Vagina (tissue), 2 donors: ENCODE measurements at places on chromosomes 1 and 21. TPM values are rescaled to one million over a fixed set of nuclear protein-coding genes. Genes with fewer than 3 reads are reported as not detected.

CELA3B gene
- not detected for total RNA-seq

GRIK1 gene
- total RNA-seq, result 3.2 TPM

PTAFR gene
- 1.2 TPM for total RNA-seq

NES gene
- total RNA-seq, result 16.0 TPM

LHX4 gene
- 0.98 TPM for total RNA-seq

ARTN gene
- 17.4 TPM for total RNA-seq

ANKRD34A gene
- 1.7 TPM for total RNA-seq

TMEM200B gene
- 25.8 TPM for total RNA-seq

PRAMEF4 gene
- total RNA-seq, result not detected

RXRG gene
- total RNA-seq, result not detected

CYP4A22 gene
- total RNA-seq, result not detected

ELAPOR1 gene
- 0.25 TPM for total RNA-seq

DNALI1 gene
- total RNA-seq, result 4.7 TPM

FAM110D gene
- 4.2 TPM for total RNA-seq

DNAH14 gene
- 5.6 TPM for total RNA-seq

MGST3 gene
- 176 TPM for total RNA-seq

CEP85 gene
- 9.1 TPM for total RNA-seq

ETV3L gene
- total RNA-seq, result not detected

RAB25 gene
- 52.1 TPM for total RNA-seq

FCER1G gene
- total RNA-seq, result 64.8 TPM

C1QC gene
- total RNA-seq, result 128 TPM
